NCI-H446 treated with DMSO at 0.1 percent for 48 hours (cell line): ENCODE measurements at places on chromosomes 5 and 9.

GRCh38 chr5:154157483-154158378 is 32.8 kb upstream of the GALNT10 start:
- no peak for DNase-seq

DNA sequence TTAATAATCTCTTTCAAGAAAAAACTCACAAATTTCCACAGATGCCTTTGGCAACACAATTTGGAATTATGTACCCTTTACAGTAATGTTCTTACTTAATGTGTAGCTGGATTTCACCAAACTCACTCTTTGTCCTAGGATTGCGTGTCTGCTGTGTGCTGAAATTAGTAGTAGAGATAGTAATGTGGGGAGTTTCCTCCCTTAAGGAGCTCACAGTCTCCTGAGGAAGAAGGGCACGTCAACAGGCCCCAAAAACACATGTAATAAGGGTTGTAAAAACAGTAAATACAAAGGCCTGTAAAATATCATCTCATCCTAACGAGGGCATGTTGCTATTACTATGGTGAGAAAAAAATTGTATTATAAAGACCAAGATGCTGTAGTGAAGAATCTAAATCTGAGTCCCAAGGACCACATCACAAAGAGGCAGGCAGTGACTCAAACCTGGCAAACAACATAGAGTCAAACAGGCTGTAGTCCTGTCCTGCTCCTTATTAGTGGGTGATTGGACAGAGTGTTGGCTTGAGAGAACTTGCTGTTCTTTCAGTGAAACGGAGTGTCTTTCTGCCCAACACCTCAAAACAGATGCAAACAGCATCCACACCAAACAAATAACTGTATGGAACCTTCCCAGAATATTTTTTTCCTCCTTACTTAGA is 83.2 kb upstream of the PAPPA start:
- DNase-seq, result no peak

GRCh38 chr9:89189215-89189614 is 10.6 kb upstream of the SHC3 start:
- DNase-seq, result no peak

GRCh38 chr5:122311497-122311960 is 508 bp upstream of the SNCAIP start:
- DNase-seq, result peak; percentile 56

DNA sequence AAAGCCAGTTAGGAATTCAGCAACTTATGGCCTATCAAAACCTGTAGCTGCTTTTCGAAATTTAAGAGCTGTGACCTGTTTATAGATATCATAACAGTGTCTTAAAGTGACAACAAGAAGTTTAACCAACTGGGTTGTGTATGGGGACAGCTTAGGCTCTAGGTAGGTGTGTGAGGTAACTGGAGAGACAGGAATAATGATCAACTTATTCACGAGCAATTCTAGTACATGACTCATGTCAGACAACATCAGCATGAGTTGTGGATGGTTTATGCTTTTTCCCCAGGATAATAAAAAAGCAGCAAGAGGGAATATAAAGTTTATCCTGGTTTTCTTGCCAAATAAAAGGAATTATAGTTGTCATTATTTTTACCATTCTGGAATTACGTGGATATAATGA is 88.6 kb downstream of the GDNF start:
- no peak for DNase-seq

DNA sequence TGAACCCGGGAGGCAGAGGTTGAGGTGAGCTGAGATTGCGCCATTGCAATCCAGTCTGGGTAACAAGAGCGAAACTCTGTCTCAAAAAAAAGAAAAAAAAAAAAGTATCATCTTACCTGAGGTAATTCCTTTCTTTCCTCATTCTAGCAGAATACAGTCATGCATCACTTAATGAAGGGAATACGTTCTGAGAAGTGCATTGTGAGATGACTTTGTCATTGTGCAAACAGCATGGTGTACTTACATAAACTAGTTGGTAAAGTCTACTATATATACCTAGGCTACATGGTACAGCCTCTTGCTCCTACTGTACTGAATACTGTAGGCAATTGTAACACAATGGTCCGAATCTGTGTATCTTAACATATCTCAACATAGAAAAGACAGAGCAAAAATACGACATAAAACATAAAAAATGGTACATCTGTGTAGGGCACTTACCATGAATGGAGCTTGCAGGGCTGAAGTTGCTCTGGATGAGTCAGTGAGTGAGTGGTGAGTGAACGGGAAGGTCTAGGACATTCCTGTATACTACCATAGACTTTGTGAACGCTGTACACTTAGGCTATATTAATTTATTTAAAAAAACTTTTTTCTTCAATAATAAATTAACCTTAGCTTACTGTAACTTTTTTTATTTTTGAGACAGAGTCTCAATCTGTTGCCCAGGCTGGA is 100.4 kb downstream of the GLDC start:
- no peak for DNase-seq

DNA sequence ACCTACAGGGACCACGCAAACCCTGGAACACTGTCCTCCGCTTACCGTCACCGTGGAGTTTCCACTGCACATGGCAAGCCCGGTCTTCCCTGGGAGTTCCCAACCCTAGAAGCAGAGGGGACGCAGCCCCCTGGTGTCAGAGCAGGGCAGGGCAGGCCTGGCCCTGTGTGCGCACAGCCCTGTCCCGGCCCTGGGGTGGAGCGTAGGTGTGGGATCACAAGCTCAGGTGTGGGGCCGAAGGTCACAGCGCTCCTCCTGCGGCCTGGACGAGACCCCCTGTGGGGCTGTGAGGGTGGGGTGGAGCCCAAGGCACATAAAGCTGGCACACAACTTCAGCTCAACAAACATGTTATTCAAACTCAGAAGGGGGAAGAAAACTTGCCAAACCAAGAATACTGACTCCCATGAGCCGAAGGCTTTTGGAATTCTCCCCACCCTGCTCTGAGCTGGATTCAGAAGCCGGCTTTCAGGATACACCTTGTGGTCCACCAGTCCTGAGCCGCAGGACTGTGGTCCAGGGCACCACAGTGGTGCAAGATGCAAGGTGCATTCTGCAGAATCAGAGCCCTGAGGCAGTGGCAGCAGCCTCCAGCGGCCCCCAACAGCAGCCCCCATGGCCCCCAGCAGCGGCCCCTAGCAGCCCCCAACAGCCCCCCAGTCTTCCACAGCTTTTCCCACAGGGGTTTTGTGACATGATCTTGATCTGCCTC is 11.8 kb upstream of the EXOC3 start:
- DNase-seq, result no peak

DNA sequence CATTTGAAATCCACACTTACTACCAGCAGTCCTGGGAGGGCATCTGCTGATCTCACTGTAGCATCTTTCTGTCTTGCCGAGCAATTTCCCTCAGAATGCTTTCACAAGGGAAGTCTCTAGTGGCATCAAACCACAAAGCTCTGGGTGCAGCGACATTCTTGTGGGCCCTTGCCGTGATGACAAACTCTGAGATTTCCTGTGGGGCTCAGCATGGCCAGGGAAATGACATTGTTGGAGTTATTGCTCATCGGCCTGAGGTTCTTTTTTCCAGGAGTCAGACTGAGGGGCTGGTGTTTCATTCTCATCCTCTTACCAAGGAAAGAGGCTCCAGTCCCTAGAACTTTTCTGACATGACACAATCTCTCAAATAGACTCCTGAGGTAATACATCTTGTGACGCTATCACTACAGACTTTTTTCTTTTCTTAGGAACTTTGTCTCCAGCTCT is 51.4 kb downstream of the PFDN1 start:
- no peak for DNase-seq

- DNase-seq, result no peak
Measured at GRCh38 chr5:41065691-41066335, 5.3 kb downstream of the MROH2B start.

GRCh38 chr9:104775574-104775936 is 11.6 kb downstream of the NIPSNAP3B start:
- no peak for DNase-seq

GRCh38 chr5:150860246-150860821 is 14.0 kb downstream of the IRGM start:
- DNase-seq, result no peak

DNA sequence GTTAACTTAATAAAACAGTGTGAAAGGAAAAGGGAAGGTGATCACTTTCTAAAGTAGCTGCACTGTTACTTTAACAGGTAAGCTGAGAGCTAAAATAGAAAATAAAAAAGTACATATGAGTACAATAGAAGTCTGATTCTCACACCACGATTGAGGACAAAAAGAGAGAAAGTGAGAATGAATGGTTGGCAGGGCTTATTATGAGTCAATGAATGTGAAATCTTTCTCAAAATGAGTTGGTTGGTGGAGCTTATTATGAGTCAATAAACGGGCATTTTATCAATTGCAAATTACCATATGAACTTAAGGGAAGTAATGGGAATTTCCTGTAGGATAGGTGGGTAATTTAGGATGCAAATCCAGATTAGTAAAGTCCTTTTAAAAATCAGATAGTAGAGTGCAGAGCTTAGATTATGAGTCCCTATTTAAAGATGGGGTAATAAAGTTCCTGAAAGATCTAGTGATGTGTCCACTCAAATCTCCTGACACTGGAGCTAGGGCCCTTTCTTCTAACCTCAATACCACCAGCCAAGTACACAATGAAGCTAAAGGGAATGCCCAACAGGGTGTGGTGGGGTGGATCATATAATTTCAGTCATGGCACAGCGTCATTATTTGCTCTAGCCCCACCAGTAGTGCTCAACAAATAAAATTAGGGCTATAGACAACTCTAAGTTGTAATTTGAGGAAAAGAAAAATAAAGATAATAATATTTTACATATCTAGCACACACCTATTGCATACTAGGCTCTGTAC is 21.1 kb upstream of the TLR4 start:
- no peak for DNase-seq

- DNase-seq, result peak; percentile 67
Measured at GRCh38 chr5:180631549-180632383, 17.6 kb downstream of the FLT4 start.

- no peak for DNase-seq
Measured at GRCh38 chr9:128494108-128494745, 10.3 kb upstream of the GLE1 start.

- DNase-seq, result no peak
Measured at GRCh38 chr5:176935017-176935416, 35.9 kb upstream of the HK3 start.

DNA sequence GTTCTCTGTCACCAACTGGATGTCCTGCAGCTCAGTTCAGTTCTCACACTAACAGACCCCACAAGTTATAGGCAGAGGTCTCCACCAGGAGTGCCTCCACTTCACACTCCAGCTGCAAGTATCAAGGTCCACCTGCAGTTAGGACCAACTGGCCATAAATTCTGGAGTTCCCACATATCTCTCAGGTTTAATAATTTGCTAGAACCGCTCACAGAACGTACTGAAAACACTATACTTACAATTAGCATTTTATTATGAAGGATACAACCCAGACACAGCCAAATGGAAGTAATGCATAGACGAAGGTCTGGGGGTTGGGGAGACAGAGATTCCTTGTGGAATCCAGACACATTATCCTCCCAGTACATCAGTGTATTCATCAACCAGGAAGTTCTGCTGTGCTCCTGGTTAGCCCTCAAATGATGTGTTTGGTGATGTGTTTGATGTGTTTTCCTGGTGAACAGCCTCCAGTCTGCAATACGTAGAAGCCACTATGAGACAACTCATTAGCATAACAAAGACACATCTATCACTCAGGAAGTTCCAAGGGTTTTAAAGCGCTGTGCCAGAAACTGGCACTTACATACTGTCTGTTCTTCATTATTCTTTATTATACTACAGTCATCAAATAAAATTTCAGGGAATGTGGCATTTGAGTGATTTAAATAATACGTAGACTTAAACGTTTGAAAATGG is 25.4 kb downstream of the OGN start:
- DNase-seq, result no peak

GRCh38 chr9:35674025-35674361 is 265 bp downstream of the CA9 start:
- no peak for DNase-seq

- DNase-seq, result no peak
Measured at GRCh38 chr5:106454651-106455415, 1215.9 kb downstream of the EFNA5 start.

DNA sequence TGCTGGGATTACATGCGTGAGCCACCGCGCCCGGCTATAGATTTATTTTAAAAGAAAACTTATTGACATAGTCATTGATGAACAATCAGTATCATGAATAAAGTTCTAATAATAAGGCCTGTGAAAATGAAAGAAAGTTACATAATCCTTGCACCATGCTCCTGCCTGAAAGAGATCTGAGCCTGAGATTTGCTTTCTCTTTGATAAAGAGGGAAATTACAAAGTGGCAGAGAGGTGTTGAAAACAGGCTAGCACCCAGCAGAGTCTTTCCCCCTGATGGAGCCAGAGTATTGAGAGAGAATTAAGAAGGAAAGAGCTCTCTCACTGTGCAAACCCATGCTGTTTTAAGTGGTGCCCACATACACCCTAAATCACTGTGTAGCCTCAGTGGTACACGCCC is 37.2 kb downstream of the SLC6A7 start:
- DNase-seq, result no peak

DNA sequence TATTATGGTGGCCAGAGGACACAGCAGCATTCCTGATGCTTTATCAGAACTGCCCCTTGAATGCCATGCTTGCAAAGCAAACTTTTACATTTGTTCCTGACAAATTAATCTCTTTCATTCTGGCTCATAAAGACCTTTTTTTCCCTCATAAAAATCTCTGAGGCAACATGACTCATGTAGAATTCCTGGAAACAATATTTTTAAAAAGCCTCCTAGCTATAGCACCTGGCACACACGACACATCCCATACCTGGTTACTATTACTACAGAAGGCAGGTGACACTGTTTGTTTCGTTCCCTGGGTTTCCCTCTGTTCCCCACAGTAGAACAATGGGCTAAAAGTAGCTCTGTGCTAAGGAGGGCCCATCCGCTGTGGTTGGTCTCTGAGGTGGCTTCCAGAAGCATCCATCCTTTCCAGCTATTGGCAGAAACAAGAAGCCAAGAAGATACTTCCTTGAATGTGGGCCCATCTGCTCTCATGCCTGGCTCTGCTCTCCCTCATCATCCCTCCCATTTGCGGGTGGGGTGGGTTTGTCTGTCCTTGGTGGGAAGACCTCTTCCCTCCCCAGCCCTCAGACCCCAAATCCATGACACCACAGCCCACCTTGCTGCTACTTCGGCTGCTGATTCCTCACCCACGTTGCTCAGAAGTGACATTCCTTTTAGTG is 59.1 kb downstream of the GALNT12 start:
- DNase-seq, result no peak

DNA sequence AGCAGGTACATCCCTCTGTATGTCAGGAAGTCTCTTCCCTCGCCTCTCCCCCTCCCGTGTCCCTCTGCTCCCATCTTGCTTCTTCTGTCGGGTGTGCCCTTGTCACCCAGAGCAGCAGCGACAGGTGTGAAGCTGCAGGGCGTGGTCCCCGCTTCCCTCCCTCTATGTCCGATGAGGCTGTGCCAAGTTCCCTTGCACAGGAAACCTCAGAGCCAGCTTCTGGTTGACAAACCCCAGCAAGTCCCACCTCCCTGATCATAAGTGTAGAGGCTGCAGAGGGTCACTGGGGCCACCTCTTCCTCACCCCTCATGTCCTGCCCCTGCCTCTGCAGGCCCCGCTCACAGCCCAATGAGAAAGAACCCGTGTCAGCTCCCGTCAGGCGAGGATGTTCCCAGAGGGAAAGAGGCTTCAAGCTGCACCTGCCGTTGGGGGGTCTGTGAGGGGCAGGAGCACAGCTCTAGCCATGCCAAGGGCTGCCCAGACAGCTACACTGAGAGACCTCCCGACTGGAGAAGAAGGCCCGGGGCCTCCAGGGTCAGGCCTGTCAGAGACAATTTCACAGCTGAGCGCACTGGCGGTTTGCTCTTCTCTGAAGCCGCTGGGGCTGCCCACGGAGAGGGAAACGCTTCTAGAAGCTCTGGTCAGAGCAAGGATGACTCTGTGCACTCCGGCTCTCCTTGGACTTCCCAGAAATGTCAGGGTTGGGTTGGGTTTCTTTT is 73.3 kb downstream of the AK8 start:
- DNase-seq, result no peak

GRCh38 chr5:126234563-126235195 is 188.5 kb upstream of the GRAMD2B start:
- DNase-seq, result peak; percentile 7
